ENCODE measurements at places on chromosomes 1 and 21.

DNA sequence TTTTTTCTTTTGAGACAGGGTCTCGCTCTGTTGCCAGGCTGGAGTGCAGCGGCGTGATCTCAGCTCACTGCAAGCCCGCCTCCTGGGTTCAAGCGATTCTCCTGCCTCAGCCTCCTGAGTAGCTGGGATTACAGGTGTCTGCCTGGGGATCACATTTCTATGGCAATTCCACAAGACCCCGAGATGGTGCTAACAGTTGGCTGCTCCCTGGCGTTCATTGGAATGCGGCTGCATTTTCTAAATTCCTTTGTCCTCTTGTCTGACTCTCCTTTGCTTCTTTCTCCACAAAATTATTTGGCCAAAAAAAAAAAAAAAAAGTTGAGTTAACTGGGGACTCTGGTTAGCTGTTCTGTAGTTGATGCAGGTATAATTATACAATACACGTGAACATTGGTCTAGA lies 176.4 kb downstream of the ETS2 start:
- no peak for DNase-seq

DNA sequence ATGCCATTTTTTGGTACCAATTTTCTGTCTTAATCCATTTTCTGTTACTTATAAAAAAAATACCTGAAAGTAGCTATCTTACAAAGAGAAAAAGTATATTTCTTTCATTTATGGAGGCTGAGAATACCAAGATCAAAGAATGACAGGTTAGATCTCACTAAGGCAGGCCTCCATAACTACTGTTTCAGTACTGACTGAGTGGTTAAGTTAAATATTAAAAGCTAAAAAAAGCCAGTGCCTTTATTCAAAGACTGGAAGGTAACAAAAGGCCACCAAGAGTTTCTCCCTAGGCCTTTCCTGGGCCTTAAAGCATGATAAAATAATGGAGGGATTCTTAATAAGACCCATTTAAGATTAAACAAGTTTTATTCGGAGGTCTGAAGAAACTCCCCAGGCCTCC lies 687.7 kb upstream of the ADGRL4 start:
- no peak for DNase-seq

DNA sequence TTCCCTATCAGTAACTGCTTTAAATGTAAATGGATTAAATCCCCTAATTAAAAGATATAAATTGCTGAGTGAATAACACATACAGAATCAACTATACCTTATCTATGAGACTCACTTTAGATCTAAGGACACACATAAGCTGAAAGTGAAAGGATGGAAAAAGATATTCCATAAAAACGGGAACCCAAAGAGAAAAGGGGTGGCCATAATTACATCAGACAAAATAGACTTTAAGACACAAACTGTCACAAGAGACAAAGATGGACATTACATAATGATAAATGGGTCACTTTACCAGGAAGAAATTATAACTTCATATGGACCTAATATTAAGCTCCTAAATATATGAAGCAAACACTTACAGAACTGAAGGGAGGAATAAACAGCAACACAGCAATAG lies 59.2 kb downstream of the SLC25A24 start:
- no peak for DNase-seq

GRCh38 chr1:166721145-166721544 lies 118.1 kb upstream of the POGK start:
- no peak for DNase-seq

GRCh38 chr1:6523566-6523965 lies 30.7 kb downstream of the NOL9 start:
- DNase-seq: no peak

GRCh38 chr1:115604508-115604907 lies 37.3 kb upstream of the VANGL1 start:
- no peak for DNase-seq

GRCh38 chr1:16677552-16678431 lies 11.0 kb upstream of the RNU1-3 start:
- DNase-seq: no peak

- DNase-seq: no peak
These were observed 61.2 kb downstream of the RGS4 start for GRCh38 chr1:163130225-163130856.

DNA sequence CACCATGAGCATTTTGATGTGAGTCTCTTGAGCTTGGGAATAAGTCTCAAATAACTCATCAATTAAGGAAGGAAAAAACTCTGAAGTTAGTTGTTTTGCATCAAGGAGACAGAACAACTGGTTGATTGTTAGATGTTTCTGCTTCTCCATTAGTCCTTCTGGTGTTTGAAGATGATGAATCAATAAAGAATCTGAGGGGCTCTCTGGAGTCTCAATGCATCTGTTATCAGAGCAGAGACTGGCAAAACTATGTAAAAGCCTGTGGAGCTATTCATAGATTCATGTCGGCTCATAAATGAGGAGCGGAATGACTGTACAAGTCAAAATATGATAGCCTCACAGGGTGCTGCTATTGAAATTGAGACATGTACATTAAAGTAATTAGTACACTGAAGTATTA lies 73.3 kb upstream of the ZC3H11B start:
- no peak for DNase-seq

- no peak for DNase-seq
These were observed 162.3 kb upstream of the ADAMTS5 start for GRCh38 chr21:27129215-27129614.

- no peak for DNase-seq
These were observed 2.0 kb upstream of the TRNP1 start for GRCh38 chr1:26991310-26992116.

- DNase-seq: no peak
These were observed 211.1 kb downstream of the DUSP10 start for GRCh38 chr1:221530791-221531190.

- DNase-seq: no peak
These were observed 213.7 kb downstream of the SDCCAG8 start for GRCh38 chr1:243469497-243469896.

GRCh38 chr1:64941461-64942117 lies 24.8 kb downstream of the JAK1 start:
- DNase-seq: no peak

GRCh38 chr1:54121482-54122134 lies 31.2 kb downstream of the CDCP2 start:
- peak; percentile 78 for DNase-seq

- DNase-seq: no peak
These were observed 457 bp downstream of the VAV3 start for GRCh38 chr1:107964336-107965109.

GRCh38 chr21:38797470-38797869 lies 8.3 kb upstream of the ETS2 start:
- DNase-seq: no peak

GRCh38 chr21:38173276-38174035 lies 83.3 kb upstream of the KCNJ15 start:
- DNase-seq: no peak

DNA sequence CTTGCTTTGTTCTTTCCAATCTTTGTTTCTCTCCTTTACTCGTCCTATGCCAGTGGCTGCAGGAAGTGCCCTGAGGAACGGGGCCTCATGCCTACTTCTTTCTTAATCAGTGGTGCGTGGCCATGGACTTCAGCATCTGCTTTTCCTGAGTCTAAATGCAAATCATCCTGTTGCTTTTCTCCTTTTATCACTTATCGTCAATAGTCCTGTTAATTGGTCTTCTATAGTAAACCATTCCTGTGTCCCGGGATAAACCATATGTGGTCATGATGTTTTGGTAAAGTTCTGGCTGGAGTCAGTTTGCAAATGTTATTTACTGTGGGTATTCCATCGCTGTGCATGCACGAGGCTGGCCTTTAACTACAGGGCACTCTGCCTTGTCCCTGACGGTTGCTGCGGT lies 47.5 kb downstream of the AGPAT3 start:
- no peak for DNase-seq

DNA sequence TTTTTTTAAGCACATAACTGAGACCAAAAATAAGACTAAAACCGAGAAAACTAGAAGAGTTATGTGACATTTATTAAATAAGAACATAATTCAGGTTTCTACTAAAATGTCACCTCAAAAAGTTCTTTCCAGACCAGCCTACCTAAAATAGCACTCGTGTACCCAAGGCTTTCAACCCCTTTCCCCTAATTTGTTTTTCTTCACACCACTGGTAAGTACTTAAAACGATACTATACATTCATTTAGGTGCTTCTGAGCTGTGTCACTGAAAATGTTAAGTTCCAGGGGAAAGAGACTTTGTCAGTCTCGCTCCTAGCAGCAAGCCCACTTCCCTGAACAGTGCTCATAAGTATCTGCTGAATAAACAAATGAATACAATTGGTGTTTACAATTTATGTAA lies 6.8 kb downstream of the RRAGC start:
- no peak for DNase-seq

GRCh38 chr1:227844320-227845146 lies 29.1 kb downstream of the PRSS38 start:
- DNase-seq: no peak

DNA sequence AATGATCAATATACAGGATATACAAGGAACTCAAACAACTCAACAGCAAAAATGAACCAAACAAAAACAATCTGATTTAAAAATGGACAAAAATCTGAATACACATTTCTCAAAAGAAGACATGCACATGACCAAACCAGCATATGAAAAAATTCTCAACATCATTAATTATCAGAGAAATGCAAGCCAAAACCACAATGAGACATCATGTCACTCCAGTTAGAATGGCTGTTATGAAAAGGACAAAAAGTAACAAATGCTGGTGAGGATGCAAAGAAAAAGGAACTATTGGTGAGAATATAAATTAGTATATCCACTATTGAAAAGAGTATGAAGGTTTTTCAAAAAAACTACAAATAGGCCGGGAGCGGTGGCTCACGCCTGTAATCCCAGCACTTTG lies 42.0 kb downstream of the FCRL3 start:
- no peak for DNase-seq

DNA sequence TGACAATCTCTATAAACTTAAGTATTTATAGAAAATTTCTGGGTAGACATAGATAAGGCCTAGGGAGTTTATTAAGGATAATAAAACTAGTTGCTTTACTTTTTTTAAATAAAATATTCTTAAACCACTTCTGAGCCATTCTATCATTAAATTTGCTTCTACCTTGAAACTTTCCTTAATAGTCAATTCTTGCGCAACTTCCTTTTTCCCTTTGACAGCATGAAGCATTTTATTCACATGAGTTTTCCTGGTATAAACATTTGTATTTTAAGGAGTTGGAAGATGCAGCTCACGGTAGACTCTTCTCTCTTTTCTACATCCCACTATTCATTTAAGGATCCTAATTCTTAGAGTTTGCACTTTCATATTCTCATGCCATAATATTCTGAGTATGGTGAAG lies 75.8 kb upstream of the DPH5 start:
- no peak for DNase-seq

DNA sequence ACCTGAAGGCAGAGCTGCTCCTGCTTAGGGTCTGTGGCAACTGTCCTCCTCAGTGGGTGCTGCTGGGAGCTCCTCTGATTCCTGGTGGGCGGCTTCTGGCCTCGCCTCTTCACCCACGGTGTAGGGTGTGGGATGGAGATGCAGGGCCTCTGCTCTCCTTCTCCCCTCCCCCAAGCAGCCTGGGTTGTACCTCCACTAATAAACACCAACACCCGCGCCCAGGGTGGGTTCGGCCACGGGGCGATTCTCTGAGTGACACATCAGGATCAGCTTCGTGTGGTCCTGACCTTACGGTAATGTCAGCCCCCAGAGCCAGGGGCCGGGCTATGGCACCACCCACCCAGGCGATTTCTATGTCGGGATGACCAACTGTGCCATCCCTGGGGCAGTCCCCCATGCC lies 23.7 kb downstream of the KRTAP10-1 start:
- DNase-seq: no peak

GRCh38 chr1:218357211-218357892 lies 12.2 kb downstream of the TGFB2 start:
- DNase-seq: no peak

GRCh38 chr1:81689531-81689941 lies 111.2 kb upstream of the ADGRL2 start:
- no peak for DNase-seq

DNA sequence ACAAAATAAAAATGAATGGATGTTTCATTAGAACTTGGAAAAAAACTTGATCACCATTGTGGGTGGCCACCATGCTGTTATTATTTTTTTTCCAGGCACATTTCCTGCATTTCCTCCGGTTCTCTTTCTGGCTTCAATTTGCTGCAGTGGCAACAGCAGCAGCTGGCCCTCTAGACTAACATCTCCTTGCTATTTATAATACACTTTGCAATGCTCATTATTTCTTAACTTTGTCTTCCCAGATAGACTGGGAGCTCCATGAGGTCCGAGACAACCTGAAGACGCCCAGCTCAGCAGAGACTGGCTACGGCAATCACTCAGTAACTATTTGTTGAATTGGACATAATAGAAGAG lies 53.4 kb upstream of the ATP5PO start:
- DNase-seq: no peak

- DNase-seq: no peak
These were observed 28.4 kb upstream of the DMRTB1 start for GRCh38 chr1:53430779-53431178.

GRCh38 chr1:13806108-13806507 lies 106.1 kb downstream of the PRDM2 start:
- DNase-seq: no peak

DNA sequence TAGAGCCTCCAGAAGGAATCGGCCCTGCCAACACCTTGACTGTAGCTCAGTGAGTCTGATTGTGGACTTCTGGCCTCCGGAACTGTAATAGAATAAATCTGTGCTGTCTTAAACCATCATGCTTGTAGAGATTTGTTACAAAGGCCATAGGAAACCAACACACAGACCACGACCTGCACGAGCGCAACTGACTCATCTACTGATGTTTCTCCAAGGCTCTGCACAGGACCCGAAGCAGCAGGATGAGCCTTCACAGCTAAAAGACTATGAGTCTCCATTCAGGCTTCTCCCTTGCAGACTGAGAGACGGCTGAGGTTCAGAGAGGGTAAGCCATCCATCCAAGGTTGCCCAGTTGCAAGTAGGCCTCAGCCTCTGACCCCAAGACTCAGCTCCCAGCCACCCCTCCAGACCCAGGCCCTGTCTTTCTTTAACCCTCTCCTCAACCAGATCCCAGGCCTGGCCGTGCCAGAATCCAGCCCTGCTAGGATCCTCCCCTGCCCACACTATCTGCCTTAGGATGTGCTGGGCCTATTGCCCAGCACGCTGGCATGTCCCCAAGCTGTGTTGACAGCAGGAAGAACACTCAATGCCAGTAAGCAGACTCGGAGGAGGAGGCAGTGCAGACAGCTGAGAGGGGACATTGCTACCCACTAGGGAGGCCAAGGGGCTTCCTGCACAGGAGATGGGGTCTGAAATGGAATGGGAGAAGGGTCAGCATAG lies 109.0 kb downstream of the HMGB4 start:
- peak; percentile 59 for DNase-seq

GRCh38 chr1:54045496-54045895 lies 7.5 kb downstream of the TMEM59 start:
- no peak for DNase-seq

DNA sequence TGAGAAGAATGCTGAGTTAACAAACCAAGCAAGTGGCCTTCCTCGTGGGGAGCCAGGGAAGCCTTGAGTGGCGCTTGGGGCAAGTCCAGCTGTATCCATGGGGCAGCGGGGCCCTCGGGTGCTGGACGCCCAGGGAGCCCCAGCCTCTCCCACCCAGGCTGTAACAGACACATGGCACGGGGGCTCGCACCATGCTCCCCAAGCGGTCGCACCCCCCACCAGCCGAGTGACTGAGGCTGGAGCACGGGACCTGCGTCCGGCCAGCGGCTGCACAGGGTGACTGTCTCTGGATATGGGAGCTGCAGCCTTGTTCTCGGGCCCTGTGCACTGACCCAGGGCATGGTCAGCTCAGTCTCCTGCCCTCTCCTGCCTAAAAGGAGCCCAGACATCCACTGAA lies 53.9 kb upstream of the ACTRT2 start:
- no peak for DNase-seq

- no peak for DNase-seq
These were observed 785.8 kb upstream of the ADGRL4 start for GRCh38 chr1:79792219-79792930.
